ENCODE measurements at places on chromosomes 3 and 15. TPM values are rescaled to one million over a fixed set of nuclear protein-coding genes. Genes with fewer than 3 reads are reported as not detected.

GRCh38 chr3:177610686-177611633, 413.7 kb upstream of the TBL1XR1 start:
- no peak for DNase-seq

DNA sequence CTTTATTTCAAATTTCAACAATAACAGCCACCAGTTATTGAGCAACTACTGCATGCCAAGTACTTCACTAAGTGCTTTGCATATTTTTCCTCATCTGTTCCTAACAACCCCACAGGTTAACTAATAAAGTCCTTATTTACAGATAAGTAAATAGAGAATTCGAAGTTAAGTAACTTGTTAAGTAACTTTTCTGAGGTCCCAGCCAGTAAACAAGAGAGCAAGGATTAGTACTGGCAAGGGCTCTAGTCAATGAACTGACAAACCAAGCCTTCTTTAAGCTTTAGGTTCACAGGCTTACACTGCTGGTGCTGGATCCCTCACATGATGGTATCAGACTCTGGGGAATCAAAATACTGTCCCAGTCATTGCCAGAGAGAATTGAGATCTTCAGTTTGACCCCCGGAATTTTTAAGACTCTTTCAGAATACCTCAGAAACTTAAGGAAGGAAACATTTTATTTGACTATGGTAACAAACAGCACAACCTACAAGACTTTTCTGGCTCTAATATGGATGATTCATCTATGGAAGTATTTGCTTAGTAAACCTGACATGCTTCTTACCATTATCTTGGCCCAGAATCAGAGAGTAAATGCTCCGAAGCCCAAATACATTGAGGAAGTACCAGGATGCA, 16.5 kb downstream of the EMC3 start:
- no peak for DNase-seq

- DNase-seq, result no peak
Measured at GRCh38 chr3:172803489-172803888, 53.0 kb downstream of the ECT2 start.

DNA sequence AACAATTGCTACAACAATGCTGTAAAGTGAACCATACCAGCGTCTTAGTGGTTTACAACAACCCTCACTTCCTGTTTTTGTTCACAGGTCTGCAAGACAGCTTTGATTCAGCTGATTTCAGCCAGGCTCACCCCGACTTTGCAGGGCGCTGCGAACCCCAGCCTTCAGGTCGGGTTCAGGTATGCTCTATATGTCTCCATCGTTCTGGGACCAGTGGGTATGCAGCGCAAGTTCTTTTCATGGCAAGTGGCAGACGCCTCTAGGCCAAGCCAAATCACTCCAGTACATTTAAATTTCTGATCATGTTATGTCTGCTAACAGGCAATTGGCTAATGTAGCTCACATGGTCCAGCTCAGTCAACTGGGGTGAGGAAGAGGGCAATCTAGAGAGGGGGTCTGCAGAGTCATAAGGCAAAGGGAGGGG, 52.4 kb upstream of the RGMA start:
- no peak for DNase-seq

DNA sequence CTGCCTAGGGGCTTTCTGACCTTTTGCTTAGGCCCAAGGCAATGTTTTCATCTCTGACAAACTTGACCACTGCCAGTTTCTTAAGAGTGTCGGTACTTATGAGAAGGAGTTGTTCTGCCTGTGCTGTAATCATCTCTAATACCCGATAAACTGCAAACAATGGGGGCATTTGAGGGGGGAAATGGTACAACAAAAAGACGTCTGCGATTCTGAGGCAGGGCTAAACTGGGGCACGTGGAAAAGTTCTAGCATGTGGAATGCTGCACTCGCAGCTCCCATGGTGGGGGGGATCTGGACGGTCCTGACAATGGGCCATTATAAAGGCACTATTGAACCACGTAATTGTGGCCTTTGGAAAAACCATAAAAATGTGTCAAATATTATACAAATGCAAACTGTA, 73.1 kb upstream of the SAMMSON start:
- no peak for DNase-seq

NEK10 gene
- total RNA-seq, result 0.06 TPM

- no peak for DNase-seq
Measured at GRCh38 chr3:126147932-126148683, 32.3 kb downstream of the ALDH1L1 start.
